ENCODE measurements at places on chromosomes 6 and 20.

- no peak for DNase-seq
Observed at GRCh38 chr6:167826896-167827582, at the start of gene AFDN. Gene AFDN (plus strand): TSS chr6:167826911. CDS start chr6:167827133, 222 bp downstream.

GRCh38 chr20:59402681-59403080 lies 102.3 kb downstream of the EDN3 start:
- DNase-seq: no peak

- DNase-seq: no peak
Observed at GRCh38 chr20:55668631-55669030, 336.7 kb downstream of the CBLN4 start.

GRCh38 chr6:160015778-160016684 lies 47.1 kb downstream of the IGF2R start:
- DNase-seq: peak; percentile 41

DNA sequence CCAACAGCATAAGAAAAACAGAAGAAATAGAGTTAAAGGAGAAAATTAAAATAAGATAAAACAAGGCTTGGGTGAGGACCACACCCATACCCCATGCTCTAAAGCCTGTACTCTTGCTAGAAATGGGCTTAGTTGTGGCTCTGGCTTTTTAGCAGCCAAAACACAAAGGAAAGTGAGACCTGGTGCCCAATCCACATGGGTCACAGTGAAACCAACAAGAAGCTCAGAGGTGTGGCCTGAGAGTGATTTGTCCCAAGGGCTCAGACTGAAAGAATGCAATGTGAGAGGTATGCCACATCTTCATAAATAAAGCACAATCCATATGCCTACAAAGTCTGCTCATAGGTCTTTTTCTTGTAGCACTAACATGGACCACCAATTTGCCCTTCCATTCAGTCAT lies 21.1 kb downstream of the HM13 start:
- no peak for DNase-seq

DNA sequence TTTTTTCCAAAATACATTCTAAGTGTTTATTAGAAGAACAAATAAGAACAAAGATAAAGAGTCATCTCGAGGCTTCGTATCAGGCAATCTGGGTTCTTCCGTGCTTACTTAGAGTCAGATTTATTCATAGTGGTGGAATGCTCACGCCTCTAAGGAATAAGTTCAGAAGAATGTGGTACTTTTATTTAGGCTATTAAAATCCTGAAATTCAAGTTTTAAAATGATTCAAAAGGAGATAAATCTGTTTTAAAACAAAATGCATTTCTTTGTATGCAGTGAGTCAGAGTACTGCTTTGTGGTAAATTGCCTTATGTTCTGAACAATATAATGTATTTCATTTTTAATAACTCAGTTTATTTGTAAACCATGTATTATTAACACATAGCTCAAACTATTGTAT lies 89.1 kb downstream of the FUT9 start:
- no peak for DNase-seq

DNA sequence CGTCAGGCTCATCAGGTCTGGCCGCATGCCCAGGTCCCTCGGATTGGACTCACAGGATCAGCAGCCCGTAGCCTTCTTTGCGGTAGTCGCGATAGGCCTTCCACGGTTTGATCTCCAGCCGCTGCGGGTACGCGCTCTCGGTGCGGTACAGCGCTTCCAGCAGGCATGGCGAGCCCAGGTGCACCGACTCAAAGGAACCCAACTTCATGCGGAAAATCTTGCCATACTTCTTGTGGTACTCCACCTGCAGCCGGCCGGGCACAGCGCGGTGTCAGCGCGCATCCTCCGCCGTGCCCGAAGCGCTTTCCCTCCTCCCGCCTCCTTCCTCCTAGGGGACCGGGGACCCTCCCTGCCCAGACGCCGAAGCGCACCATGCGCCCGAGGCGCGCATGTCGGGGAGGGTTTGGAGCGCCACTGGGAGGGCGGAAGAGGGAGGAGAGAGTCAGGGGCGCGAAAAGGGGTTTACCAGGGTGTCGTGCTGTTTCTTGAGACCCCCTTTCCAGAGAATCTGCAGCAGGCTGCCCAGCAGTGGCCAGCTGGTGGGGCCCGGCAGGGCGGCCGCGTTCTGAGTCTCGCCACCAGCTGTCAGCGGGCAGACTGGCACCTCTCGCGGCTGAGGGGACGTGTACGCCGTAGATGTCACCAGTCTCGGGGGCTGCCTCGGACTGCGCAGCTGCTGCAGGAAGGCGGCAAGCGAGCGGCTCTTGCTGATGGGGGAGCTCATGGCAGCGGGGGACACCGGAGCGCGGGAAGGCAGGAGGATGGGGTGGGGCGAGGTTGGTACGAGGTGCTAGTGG lies 732 bp downstream of the CYP24A1 start:
- DNase-seq: peak; percentile 36

- DNase-seq: no peak
Observed at GRCh38 chr6:71678091-71678490, 208.3 kb upstream of the RIMS1 start.

GRCh38 chr6:141443032-141443431 lies 689.7 kb upstream of the GJE1 start:
- DNase-seq: no peak

Data from activated gamma-delta T cell treated with Interleukin-2 at 50 U/mL for 16 hours (primary cell).